Activated naive CD4-positive, alpha-beta T cell treated with Interleukin-2 at 50 U/mL for 16 hours (primary cell): ENCODE measurements at places on chromosomes 5 and 9.

DNA sequence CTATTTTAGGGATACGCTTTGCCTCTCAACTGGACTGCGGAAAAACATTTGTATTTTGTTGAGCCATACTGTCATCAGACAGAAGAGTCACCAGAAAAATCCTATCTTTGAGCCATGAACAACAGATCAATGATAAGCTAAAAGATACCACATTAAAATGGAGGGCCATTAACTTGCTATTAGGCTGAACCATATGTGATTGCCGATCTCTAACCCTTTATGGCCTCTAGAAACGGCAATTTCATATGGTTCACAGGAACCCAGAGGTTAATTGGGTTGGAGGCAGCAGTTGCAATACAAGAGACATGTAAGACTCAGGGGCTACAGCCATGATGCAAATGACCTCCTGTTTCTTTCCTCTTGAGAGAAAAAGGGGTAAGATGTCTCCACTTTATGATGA, 69.8 kb downstream of the MYO10 start:
- DNase-seq: no peak

DNA sequence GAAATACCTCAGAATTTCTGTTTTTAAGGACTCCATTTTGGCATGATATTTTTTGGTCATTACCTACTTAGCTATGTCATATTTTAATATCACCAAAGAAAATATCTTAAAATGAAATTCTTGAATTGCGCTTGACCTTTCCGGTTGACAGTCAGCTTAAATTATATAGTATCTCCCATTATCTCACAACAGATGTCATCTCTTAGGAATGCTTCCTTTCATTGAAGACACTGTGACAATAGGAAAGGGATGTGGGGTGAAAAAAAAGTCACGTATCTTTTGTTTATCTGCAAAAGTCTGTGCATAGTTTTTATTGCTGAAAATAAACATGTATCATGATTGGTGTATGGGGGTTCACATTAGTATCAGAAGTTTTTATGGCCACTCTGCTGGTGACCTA, 105.8 kb downstream of the INVS start:
- DNase-seq: no peak

DNA sequence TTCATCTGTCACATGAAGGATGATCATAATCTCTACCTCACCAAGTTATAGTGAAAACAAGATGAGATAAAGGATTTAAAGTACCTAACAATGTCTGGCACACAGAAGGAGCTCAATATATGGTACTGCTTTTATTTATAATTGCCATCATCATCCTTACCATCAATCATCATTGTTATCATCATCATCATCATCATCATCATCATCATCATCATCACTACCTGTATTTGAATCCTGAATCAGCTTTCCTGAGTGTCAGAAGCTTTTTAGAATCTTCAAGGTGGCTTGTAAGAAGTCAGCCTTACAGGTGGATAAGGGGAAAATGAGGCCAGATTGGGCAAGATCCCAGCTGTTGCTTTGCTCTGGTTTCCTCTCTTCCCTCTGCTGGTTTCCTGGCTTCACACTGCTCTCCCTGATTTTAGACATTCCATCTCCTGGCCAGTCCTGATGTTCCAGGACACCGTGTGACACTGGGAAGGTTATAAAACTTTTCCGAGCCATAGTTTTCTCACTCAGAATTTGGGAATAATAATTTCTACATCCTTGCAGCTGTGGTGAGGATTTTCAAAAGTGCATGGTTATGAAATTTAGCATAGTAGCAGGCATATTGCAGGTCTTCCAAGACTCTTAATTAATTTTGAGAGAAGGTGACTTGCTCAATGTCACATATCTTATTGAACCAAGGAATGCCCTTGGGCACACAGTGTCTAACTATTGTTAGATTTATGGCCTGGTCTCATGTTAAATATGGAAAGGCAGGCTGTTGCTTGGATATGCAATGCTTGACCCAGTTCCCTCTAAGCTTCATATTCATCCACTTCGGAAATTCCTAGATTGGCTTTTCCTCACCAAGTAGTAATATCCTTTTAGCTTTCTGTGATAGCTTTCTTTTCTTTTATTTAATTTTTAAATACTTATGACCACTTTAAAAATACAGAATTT, 160.7 kb downstream of the TMEM38B start:
- no peak for DNase-seq

DNA sequence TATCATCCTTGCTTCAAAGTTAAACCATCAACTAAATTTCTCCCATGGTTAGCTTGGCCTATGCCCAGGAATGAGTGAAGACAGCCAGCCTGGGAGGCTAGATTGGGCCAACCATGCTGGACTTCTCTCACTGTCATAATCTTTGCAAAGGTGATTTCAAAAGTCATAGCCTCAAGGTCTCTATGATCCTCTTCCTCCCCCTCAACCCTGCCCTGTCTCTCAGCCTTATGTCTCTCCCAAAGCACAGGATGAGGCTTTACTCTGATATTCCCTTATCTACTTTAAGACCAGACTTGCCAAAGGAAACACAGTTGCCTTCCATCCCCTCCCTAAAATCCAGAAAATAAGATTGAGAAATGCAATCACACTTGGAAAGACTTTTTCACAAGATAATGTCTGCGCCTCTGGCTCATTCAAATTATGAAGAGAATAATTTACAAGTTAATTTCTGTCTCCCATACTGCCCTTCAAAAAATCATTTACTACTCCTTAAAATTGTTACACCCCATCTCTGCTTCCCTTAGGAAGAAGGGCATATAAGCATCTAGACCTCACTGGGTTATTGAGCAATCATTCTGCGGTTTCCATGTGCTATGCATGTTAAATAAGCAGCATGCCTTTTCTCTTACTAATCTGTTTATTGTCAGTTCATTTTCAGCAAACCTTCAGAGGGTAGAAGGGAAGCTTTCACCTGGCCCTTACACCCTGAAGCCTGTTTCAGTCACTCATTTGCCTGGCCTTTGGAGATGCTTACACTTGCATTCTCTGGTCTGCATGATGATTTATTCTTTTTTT, 113.8 kb upstream of the ANKRD55 start:
- DNase-seq: no peak

GRCh38 chr9:97564291-97565175, 63.1 kb downstream of the TMOD1 start:
- no peak for DNase-seq

DNA sequence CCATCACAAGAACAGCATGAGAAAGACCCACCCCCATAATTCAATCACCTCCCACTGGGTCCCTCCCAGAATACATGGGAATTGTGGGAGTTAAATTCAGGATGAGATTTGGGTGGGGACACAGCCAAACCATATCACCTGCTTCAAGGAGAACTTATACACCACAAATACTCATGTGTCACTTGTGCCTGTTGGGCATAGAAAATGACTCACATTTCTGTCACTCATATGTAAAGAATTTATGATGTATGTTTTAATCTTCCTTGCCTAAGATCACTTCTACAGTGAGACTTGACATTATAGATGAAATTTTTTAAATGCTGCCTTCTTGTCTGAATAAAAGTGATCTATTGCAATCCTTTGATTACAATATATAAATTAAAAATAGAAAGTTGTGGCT, 23.0 kb upstream of the PRDM6 start:
- no peak for DNase-seq

DNA sequence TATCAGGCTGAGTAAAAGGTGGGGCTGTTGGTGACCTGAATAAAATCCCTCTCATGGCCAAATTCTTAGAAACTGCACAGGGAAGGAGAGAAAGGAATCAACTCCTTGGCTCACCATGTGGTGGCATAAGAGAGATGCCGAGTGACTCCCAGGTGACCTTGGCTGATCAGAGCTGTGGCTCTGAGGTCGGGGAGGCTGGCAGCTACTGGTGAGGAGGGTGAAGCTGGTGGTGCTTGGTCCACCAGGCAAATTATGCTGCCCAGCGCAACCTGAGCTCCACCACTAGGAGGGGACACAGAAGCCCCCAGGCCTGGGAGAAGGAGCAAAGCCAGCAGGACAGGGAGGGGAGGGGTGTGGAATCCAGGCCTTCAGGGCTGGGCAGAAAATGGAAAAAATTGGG, 111.2 kb upstream of the IL12B start:
- DNase-seq: no peak

DNA sequence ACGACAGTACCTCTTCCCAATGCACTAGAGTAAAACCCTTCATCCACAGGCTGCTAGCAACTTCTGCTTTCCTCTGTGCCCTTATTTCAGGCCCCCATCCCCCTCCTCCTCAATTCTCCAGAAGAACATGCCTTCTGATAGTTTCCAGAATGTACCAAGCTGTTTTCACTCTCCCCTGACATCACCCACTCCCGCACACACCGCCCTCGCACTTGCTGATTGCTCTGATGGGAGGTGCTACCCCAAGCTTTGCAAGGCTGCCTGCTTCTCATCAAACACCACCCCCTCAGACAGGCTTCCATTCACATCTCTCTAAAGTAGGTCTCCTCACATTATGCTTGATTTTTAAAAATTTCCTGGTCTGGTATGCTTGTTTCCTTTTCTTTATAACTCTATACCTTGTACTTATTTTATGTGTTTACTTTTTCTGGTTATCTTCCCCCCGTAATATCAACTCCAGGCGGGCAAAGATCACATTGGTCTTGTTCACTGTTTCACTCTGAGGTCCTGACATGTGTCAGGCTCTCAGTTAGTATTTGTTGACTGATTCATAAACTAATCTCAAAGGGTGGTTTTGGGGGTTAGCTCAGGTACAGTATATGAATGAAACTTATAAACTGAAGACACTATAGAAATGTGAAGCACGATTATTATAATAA, 91.0 kb upstream of the C9orf72 start:
- DNase-seq: no peak

DNA sequence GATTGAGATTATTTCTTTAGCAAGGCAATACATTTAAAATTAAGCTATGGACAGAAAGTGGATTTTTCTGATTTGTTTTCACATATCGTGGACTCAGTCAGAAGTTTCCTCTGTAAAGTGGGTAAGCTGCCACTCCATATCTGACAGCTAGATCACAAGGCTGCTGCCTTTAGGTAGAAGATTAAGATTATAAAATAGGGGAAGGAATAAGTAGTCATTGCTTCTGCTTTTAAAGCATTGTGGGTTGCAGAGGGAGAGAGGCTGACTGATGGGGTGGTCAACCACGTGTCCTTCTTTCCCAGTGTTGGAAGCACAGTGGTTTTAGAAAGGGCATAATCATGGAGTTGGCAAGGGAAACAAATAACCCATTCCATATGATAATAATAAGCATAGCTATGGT, 74.3 kb upstream of the MOCS2 start:
- DNase-seq: no peak

- no peak for DNase-seq
Measured at GRCh38 chr9:90504486-90504885, 138.1 kb downstream of the DIRAS2 start.

DNA sequence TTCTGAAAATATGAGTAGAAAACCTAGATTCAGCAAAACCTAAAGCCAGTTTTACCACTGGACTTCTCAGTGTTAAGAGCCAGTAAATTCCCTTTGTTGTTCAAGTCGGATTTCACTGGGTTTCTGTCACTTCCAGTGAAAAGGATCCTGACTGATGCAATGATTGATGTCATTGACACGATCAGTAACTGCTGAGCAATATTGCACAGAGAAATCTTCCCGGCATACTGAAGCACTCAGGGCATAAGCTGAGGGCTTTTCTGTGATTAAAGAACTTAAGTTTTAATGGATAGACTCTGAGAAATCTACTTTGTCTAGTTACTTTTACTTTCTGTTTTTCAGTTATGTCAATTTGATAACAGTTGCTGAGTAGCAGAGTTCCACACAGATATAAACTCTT, 61.9 kb downstream of the DENND1A start:
- no peak for DNase-seq

DNA sequence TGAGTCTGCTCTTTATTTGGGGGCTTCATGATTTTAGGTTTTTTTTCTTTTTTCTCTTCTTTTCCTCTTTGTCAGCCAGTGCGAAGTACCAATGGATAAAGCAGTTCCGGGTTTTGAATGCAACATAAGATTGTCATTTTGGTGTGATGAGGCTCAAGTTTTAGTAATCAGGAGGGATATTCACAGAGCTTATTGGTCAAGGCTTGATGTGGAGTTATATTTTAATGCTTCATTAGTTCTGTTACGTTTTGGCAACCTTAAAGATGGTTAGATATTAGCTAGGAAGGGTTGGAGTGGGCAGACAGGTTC, 1.4 kb downstream of the PIK3R1 start:
- no peak for DNase-seq
